CD4-positive, CD25-positive, alpha-beta regulatory T cell (primary cell): ENCODE measurements at places on chromosomes 2 and 18. TPM values are rescaled to one million over a fixed set of nuclear protein-coding genes. Genes with fewer than 3 reads are reported as not detected.

Gene IGFBP2
- not detected for polyA plus RNA-seq

GRCh38 chr2:34848691-34849090, 1249.6 kb upstream of the FAM98A start:
- DNase-seq, result no peak

Gene CERS6
- 5.3 TPM for polyA plus RNA-seq

Gene LIPT1
- polyA plus RNA-seq, result 26.7 TPM

DNA sequence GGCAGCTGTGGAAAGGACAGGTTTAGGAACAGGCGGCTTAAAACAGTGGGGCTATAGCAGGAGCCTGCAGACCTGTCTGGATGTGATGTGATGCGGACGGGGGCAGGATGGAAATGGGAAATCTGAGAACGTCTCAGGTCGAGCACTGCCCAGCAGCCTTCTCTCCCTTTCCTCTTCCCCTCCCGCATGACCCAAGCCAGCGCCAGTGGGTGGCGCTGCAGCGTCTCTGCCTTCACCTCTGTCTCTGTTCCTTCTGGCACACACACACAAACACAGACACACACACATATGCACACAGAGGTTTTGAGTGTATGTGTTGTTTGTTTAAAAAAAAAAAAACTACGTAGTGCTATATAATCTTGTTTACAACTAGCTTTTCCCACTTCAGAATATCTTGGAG, 82.0 kb upstream of the SLC66A3 start:
- peak; percentile 8 for DNase-seq

Gene FMNL2
- polyA plus RNA-seq, result not detected

- no peak for DNase-seq
These were observed 136.2 kb upstream of the KCNH7 start for GRCh38 chr2:162974771-162975170.

- no peak for DNase-seq
These were observed 9.0 kb downstream of the TNFRSF11A start for GRCh38 chr18:62334120-62334519.

GRCh38 chr2:23568211-23568610, 183.2 kb downstream of the KLHL29 start:
- no peak for DNase-seq

Gene GALNT13
- polyA plus RNA-seq, result not detected

GRCh38 chr2:12141618-12142258, 395.3 kb downstream of the LPIN1 start:
- DNase-seq, result no peak

DNA sequence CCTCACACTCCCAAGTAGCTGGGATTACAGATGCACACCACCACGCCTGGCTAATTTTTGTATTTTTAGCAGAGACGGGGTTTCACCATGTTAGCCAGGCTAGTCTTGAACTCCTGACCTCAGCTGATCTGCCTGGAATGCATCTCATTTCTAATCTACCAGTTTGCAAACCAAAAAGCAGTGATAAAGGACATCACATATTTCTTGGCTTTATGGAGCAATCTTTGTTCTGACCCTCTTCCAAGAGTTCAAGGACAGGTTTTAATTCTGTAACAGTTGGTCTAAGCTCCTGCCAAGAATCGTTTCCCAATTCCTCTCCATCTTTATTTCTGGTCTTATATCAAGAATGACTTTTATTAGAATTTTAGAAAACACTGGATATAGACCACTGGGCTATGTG, 67.7 kb downstream of the SLC40A1 start:
- no peak for DNase-seq

GRCh38 chr2:9554921-9555296, 721 bp downstream of the ADAM17 start:
- peak; percentile 24 for DNase-seq

Gene SERPINB2
- not detected for polyA plus RNA-seq

DNA sequence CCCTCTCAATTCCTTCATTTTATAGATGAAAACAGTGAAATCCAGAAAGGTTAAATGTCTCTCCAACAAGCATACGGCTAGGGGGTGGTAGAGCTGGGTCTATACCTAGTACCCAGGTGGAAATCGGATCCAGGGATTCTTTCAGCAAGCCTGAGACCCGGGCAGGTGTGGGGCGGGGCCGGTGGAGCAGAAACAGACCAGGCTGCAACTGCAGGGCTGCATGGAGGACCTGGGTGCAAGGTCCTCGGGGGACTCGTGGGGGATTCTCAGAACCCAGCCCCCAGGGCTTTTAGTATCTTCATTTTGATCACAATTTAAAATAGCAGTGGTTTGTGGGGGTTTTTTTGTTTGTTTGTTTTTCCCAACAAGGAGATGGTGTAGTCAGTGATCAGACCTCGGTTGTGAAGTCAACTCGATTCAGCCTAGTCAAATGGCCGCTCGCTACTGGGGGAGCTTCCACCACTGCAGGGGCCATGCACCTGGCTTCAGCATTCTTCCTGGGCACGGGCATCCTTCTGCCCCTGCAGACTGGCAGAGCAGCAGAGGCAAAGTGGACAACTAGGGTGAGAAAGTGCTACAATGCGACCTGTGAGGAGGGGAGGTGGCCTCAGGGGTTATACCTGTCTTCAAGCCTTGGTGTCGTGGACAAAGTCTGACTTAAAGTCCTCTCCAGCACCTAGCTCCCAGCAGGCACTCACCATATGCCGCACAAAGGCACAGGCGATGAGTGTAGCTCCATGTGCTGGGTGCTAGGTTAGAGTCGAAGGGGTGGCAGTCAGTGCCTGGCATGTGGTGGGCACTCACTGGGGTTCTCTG, 46.3 kb downstream of the GORASP2 start:
- no peak for DNase-seq

Gene MROH2A
- not detected for polyA plus RNA-seq

DNA sequence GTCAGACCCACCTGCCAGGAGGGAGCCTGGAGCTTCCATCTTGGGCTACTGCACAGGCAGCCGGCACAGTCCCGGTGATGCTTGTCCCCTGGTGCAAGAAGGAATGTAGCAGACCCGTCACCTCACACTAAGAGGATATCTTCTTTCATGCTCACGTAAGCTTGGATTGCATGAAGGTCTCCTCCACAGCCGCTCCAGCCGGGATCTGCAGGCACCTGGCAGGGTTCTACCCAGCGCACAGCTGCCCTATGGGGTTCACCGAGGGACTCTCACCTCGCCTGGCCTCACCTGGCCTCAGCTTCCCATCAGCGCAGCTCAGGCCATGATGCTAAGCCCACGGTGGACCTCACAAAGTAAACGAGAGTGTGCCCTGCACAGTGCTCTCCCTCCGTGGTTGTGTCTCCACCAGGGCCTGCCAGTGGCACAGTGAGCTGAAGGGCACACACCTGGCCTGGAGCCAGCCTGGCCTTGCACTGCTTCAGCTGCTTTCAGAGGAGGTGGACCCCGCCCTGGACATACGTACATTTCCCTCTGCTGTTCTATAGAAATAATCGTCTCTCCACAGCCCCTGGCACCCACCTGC, 239.1 kb downstream of the SEPTIN10 start:
- DNase-seq, result no peak

DNA sequence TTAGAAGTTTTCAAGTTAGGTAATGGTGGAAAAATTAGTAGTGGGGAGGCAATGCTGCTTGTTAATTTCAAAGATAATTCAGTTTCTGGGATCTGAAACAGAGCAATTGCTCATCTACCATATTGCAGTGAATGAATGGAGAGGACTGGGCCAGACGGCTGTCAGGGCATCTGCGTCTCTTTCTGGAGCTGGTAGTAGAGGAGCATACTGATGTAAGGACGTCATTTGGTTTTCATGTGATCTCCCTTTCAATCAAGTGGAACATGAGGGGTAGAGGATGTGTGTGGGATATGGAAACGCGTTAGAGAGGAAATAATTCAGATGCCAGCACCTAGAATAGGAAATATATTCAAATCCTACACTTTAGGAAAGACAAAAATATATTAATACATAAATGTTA, 490.3 kb downstream of the ADCYAP1 start:
- no peak for DNase-seq

Gene IL37
- polyA plus RNA-seq, result not detected

DNA sequence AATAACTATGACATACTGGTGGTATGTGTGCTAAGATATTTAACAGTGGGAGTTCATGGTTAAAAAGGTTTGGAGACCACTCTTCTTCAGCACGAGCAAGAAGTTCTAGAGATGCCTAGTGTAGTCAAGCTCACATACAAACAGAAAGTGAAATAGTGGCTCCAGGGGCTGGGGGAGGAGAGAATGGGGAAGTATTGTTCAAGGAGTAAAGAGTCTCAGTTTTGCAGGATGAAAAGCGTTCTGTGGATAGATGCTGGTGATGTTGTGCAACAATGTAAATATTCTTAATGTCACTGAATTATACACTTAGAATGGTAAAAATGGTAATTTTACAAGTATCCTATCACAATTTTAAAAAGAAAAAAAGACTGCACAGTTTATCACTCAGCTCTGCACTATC, 29.0 kb upstream of the EPAS1 start:
- no peak for DNase-seq

DNA sequence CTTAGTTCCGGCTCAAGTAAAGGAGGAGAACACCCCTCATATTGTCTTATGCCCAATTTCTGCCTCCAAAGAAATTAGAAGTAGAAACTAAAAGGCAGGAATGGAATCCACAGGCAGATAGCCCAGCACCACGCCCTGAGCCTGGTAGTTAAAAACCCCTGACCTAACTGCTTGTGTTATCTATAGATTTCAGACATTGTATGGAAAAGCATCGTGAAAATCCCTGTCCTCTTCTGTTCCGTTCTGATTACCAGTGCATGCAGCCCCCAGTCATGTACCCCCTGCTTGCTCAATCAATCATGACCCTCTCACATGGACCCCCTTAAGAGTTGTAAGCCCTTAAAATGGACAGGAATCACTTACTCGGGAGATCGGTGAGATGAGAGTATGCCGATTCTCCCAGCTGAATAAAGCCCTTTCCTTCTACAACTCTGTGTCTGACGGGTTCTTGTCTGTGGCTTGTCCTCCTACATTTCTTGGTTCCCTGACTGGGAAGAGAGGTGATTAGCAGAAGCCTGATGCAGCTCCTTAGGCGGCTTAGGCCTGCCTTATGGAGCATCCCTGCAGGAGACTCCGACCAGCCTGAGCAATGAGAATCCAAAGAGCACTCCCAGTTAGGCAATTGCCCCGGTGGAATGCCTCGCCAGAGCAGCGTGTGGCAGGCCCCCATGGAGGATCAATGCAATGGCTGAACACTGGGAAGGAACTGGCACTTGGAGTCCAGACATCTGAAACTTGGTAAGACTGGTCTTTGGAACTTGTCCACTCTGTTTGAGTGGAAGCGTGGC, 362.6 kb upstream of the TCF4 start:
- DNase-seq, result no peak

DNA sequence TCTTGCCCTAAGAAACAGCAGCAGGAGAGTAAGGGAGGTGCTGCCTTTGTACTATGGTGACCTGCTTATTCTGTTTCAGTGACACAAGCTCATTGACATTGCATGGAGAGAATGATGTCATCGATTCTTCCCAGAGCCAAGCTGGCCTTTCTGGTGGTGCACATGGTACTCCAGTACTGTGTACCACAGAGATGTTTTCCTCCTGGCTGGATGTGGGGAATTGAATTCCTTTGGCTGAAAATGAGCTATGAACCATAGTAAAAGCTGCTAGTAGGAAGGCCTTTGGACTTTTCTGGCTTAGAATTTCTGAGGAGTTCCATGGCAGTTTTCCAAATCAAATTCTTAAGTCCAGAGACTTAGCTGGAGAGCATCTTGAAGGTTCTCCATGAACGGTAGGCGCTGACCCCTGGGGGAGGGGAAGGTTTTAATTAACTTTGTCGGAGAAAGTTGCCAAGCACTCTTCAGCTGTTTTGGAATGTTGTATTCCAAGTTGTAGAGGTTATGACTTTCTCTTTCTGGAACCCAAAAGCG, 17.1 kb upstream of the B3GNT2 start:
- DNase-seq, result no peak

DNA sequence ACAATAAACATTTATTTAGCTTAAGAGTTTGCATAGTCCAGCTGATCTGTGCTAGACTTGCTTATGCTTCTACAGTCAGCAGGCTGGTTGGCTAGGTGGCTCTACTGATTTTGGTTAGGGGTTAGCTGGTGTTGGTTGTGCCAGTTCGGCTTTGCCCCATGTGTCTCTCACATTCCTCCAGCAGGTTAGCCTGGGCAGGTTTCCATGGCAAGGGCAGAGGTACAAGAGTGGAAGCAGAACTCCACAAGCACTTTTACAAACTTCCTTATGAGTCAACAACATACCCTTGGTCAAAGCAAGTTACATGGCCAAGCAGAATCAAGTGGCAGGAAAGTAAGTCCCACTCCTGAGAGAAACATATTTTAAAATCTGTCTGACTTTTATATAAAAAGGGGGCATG, 82.3 kb downstream of the SS18 start:
- no peak for DNase-seq

Gene KCNJ3
- polyA plus RNA-seq, result not detected

GRCh38 chr18:41343808-41344207, 611.2 kb upstream of the PIK3C3 start:
- DNase-seq, result no peak

DNA sequence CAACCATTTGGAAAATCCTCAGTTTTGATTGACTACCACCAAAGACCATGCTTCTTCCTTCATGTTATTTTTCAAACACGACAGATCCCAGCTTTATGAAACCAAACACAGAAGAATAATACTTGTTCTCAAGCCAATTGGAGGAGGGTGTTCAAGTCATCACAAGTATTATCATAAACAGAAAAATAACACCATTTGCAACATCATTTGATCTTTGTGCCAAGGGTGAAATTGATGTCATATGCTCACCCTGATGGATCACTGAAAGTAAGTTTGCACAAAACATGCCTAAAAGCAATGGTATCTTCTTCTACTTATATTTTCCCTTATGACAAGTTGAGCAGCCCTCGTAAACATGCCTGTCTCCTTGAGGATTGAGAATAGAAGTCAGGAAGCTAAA, 448.0 kb upstream of the ZEB2 start:
- no peak for DNase-seq
